Stimulated activated CD4-positive, alpha-beta T cell treated with anti-CD3 and anti-CD28 coated beads, TNF-alpha, amount 100 ng/mL, for 48 hours (primary cell): ENCODE measurements at places on chromosomes 3 and 15.

DNA sequence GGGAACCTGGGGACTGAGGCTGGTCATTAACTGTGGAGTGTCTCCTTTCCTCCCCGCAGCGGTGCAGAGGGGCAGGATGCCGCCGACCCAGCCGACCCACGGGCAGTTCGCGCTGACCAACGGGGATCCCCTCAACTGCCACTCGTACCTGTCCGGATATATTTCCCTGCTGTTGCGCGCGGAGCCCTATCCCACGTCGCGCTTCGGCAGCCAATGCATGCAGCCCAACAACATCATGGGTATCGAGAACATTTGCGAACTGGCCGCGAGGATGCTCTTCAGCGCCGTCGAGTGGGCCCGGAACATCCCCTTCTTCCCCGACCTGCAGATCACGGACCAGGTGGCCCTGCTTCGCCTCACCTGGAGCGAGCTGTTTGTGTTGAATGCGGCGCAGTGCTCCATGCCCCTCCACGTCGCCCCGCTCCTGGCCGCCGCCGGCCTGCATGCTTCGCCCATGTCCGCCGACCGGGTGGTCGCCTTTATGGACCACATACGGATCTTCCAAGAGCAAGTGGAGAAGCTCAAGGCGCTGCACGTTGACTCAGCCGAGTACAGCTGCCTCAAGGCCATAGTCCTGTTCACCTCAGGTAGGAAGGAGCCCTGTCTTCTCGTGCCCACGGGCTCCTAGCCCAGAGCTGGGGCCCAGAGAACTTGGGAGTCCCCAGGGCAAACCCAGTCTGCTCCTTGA, 3.7 kb downstream of the NR2F2 start:
- DNase-seq: no peak

DNA sequence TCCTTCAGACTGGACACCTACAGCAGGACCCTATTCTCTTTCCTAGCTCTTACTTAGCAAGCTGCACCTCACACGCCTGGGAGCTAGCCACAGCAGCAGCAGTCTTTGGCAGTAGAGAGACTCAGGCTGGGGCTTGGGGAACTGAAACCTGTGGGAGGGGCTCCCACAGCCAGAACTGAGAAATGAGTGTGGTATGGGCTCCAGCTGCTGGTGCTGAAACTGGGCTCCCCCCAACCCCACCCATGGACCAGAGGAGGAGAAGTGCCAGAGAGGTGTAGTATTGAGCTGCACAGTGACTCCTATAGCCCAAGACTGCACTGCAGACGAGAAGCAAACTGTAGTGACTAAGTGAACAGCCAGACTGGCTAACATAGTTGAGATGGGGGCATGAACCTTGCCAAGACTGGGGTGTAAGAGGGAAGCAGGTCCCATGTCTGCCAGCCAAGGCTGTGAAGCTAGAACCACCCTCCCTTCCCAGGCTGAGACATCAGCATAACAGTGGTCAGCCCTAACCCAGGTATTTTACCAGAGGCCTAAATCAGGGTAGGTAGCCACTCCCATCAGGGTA, 62.5 kb downstream of the MYO5A start:
- peak; percentile 47 for DNase-seq

- no peak for DNase-seq
Observed at GRCh38 chr3:183492849-183493179, 62.7 kb downstream of the KLHL6 start.

DNA sequence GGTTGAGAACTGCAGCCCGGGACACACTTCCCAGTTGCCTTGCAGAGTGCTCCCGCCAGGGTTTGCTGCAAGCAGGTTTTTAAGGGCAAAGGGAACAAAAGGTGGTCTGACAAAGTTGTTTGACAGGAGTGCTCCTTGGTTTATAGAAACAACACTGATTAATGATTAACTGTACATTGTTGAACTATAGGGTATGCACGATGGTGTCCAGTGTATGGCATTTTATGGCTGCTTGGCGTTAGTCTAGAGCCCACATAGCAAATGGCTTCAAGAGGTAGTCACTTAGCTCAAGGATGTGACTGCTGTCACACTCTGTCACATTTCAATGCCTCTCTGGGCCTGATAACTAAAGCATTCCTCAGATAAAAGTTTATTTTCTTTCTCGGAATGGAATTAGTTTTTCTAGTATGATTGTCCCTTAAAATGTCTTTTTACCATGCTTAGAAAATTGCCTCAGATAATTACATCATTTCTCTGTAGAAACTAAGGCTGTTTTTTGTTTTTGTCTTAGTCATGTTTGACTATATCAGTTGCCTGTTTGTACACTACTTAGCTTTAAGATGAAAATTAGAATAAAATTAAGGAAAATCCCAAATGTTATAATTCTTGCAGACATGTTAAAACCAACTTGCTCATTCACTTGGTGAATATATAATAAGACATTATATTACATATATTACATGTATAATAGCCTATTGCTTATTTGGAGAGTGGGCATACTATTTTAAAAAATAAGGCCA, 61.3 kb upstream of the GATM start:
- no peak for DNase-seq

DNA sequence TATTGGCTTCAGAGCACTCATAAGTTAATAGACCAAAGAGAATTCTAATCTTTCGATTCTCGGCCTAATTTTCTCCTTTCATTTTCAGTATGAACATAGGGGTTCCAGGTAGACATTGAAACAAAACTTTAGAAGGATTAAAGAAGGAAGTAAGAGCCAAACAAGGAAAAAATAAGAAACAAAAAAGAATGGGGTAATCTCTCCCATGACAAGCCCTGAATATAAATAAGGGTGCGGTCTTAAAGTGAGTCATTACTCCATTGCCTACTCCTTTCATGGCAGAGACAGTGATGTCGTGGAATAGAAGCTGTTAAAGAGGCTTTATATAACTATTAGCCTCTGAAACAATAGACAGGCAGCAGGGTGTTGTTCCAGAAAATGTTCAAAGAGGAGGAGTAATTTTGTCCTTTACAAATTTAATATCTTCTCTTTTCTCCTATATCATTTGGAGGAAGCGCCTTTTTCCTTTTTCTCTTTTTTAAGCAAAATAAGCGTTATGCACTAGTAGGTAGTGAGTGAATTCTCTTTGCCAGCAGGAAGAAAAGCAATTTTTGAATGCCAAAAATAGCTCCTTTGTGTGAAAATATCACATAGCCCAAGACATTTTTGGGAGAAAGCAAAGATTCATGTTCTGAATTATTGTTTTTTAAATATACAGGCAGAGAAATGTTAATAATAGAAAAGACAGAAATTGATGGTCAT, 607.9 kb upstream of the KCNMB2 start:
- no peak for DNase-seq

GRCh38 chr3:95752199-95752598, 1062.2 kb upstream of the EPHA6 start:
- DNase-seq: no peak

GRCh38 chr3:42658771-42659390, 5.4 kb downstream of the ZBTB47 start:
- no peak for DNase-seq

GRCh38 chr3:188266562-188267274, 112.8 kb downstream of the LPP start:
- DNase-seq: no peak

GRCh38 chr3:160885791-160886286, 129.8 kb downstream of the PPM1L start:
- no peak for DNase-seq

DNA sequence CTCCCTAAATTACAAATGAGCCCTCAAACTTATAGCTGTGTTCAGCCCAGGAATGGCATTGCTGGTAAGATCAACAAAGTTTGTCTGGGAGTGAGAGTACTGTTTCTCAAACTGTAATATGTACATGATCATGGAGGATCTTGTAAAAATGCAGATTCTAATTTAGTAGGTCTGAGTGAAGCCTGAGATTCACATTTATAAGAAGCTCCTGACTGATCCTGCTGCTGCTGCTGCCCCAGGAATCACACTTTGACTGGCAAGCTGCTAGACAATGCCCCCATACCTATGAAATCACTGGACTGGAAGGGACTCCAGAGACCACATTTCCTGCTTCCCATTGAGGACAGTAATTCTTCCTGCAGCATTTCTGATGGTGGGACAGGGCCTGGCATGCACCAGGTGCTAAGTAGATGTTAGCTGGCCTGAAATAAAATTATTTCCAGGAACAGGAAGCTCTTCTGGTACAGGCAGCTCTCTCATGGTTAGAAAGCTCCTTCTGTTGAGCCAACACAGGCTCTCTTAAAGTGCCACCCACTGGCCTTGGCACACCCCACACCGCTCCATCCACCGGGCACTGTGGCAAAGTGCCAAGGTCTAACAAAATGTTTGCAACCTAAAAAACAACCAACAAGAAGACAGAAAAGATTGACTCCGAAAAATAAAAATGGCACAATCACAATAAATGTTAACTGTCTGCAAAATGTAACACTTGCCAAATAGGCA, 36.7 kb upstream of the ZNF710 start:
- no peak for DNase-seq

DNA sequence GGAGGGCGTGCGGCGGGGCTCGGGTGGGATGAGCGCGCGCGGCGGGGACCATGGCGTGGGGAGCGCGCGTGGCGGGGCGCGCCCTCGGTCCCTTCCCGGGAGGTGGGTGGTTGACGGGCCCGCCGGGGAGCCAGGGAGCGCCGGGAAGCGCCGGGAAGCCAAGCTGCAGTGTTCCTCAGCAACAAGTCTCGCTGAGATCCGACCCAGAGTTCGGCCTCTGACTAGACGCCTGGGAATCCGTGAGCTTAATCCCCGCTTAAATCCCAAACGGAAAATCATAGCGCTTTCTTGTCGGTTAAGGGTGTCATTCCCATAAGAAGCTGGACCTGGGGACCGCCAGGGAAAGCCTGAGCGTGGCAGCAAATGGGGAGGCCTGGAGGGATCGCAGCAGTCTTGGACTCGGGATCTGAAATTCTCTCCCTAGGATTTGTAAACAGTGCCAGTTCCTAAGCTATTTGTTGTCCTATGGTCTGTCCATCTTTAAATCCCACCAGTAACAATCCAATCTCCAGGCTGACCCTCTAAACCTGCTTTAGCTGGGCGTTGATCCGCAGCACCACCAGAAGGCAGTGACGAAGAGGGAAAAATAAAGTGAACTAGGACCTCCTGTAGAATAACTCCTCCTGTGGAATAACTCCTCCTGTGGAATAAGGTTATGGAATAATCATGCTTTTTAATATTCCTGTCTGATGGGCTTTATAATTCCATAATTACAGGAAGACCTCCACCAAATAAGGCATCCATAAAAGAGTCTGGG, 570 bp upstream of the NEDD4 start:
- no peak for DNase-seq

GRCh38 chr15:93428150-93428549, 339.1 kb upstream of the RGMA start:
- DNase-seq: no peak

GRCh38 chr3:32420126-32421038, 28.7 kb downstream of the CMTM7 start:
- peak; percentile 32 for DNase-seq

DNA sequence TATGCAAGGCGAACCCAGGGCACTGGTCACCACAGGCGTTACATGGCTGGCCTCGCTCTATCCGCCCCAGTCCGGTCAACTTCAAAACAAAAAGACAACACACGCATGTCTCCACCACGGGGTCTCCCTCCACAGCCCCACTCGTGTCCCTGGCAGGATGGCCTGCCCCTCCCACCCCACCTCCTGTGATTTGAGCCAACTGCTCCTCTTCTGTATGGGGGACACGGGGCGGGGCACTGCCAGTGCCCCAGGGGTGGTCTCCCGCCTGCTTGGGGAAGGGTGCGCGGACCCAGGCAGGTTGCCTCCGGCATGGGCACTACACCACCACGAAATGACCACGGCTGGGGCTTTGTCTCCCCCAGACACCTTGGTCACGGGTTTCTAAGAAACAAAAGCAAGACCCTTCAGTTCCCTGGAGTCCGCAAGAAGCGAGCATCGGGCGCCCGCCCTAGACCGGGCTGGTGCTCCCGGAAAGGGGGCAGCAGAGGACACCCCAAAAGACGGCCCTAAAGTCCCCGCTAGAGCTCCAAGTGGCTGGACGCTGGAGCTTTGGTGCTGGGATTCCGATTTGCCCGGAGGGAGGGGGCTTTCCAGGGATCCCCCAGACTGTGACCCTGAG, 219.3 kb upstream of the PRICKLE2 start:
- DNase-seq: no peak

GRCh38 chr15:68792901-68793766, 27.6 kb downstream of the ANP32A start:
- no peak for DNase-seq

GRCh38 chr15:101398247-101398646, 91.3 kb downstream of the PCSK6 start:
- DNase-seq: no peak

GRCh38 chr3:153958635-153959595, 162.3 kb upstream of the ARHGEF26 start:
- no peak for DNase-seq

- DNase-seq: no peak
Observed at GRCh38 chr3:32583708-32584107, 13.1 kb upstream of the DYNC1LI1 start.

DNA sequence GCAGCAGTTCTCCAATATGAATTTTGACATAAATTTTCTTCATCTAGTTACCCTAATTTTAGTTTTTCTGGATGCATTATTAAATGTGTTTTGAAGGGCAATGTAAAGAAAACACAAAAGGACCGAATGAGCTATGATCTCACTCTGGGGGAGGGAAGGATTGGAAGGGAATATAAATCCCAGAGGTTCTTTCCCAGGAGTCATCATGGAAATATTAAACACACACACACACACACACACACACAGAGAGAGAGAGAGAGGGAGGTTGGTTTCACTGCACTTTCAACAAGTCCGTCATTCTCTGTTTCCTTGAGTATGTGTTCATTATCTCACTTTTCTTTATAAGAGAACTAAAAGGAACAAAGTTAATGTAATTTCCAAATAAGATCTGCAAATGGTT, 70.7 kb upstream of the DCBLD2 start:
- DNase-seq: no peak

- DNase-seq: no peak
Observed at GRCh38 chr15:92324101-92324963, 69.3 kb upstream of the ST8SIA2 start.

DNA sequence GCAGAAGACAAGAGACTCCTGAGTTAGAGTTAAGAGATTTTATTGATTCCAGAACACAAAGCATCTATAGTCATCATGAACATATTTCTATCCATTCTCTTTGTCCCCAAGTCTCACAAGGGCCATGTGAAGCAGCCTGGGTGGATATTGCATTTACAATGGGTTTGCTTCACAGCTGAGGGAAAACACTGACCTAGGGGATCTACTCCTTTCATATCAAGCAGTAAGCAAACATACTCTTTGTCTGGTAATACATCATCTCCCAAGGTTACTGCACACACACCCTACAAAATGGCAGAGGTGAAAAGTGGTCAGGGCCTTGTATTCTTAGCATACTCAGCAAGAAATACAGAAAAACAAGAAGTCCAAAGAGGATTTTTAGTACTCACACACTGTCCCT, 267.7 kb upstream of the BCHE start:
- DNase-seq: no peak

- DNase-seq: no peak
Observed at GRCh38 chr15:67064607-67065530, 533 bp upstream of the SMAD3 start.
